ENCODE measurements at places on chromosomes 3 and 15.

DNA sequence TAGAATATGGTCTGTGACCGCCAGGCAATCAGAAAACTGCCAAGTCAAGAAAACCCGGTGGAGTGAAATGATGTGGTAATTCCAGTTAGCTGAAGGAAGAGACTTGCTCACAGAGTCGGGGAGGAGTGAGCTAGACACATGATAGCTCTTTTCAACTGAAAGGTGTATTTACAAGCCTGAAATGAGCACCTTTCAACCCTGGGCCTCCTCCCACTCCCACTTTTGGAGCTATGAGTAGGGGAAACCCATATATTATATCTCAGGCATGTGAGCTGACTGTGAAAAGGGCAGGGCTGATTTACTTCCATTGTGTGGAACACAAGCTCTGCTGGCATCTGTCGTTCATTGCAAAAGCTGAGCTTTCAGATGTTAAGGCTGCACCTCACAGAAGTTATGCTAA is 960.2 kb downstream of the TUSC7 start:
- DNase-seq, result no peak

- no peak for DNase-seq
Measured at GRCh38 chr3:127607675-127608361, 9.6 kb downstream of the MCM2 start.

DNA sequence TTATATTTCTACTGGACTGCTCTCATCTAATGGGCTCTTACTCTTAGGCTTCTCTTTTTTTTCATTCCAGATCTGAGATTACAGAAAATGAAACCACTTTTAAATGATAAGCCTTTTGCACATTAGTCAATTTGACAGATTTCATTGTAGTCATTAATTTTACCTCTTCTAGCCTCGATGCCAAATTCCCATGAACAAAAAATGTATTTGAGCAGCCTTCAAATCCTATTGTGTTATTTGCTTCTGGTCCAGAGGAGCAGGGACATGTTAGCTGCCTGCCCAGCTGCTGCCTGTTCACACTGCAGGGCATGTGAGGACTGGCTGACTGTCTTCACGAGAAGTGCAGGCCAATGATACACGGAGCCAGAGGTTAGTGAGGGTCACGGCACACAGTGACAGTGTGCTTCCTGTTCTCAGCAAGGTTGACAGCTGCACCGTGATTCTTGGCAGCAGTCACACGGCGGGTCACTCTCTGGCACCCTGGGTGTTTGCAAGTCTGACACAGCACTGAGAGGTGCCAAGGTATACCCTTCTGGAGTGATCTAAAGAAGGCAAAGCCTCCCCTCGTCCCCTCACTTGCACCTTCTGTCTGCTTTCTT is 40.8 kb downstream of the KAT2B start:
- no peak for DNase-seq

GRCh38 chr15:73952171-73952912 is 26.1 kb downstream of the LOXL1 start:
- no peak for DNase-seq

DNA sequence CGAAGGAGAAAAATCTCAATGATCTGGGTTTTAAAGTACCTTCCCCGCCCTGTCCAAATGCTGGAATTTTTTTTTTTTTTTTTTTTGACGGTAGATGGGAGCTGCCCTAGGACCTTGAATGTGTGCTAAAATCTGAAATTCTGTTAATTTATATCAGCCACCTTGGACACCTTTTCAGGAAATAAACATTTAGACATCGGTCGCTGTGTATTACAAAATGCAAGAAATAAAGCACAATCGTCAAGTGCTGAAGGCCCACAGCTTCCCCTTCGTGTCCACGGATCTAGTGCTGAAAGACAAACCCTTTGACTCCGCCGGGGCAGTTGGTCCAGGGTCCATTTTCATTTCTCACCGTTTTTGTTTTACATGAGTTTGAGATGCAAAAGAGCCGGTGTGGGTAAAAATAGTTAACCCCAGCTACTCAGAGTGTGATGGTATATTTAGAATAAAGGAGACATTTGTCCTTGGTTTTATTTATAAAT is 90.2 kb upstream of the CHD2 start:
- no peak for DNase-seq

DNA sequence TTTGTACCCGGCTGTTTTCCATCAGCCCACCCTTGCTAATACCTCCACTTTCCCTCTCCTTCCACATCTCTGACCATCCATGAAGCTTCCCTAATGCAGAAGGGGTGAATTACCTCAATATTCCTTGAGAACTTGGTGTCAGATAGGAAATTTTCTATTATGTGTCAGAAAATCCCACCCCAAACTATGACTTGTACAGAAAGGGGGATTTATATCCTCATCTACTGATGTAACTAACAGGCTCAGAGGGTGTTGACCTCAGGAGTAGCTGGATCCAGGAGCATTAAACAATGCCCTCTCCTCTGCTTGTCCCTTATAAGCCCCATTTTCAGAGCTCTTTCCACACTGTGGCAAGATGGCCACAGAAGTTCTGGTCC is 242.8 kb upstream of the TLE3 start:
- DNase-seq, result no peak

GRCh38 chr3:152444029-152444641 is 175.4 kb downstream of the MBNL1 start:
- DNase-seq, result no peak

- DNase-seq, result no peak
Measured at GRCh38 chr15:68621535-68621934, 42.7 kb downstream of the CORO2B start.

- DNase-seq, result no peak
Measured at GRCh38 chr3:48013288-48013980, 2.8 kb downstream of the MAP4 start.

DNA sequence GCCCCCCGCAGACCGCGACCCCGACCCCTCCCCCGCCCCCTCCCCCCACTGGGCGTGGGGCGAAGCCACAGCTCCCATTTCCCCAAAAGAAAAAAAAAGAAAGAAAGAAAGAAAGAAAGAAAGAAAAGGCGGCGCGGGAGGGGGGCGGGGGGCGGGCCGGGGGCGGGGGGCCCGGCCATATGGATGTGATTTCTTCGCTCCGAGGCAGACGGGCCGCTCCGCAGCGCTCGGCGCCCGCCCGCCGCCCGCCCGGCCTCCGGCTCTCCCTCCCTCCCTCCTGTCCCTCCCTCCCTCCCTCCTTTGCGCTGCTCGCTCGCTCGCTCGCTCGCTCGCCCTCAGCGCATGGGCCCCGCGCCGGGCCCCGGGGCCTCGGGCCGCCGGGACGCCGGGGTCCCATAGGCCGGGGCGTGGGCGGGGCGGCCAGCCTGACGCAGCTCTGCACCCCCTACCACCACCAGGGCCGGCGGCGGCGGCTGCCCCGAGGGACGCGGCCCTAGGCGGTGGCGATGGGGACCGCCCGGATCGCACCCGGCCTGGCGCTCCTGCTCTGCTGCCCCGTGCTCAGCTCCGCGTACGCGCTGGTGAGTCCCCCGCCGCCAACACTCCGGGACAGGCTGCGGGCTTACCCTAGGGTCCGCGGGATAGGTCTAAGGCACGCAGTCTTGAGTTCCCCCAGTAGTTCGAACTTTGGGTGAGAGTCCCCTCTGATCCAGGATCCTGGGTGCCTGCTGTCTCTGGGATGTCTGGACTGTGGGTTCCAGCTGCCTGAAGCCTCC is 5.7 kb downstream of the PTH1R start:
- DNase-seq, result no peak

GRCh38 chr3:42264399-42265058 is 1.5 kb downstream of the CCK start:
- no peak for DNase-seq

DNA sequence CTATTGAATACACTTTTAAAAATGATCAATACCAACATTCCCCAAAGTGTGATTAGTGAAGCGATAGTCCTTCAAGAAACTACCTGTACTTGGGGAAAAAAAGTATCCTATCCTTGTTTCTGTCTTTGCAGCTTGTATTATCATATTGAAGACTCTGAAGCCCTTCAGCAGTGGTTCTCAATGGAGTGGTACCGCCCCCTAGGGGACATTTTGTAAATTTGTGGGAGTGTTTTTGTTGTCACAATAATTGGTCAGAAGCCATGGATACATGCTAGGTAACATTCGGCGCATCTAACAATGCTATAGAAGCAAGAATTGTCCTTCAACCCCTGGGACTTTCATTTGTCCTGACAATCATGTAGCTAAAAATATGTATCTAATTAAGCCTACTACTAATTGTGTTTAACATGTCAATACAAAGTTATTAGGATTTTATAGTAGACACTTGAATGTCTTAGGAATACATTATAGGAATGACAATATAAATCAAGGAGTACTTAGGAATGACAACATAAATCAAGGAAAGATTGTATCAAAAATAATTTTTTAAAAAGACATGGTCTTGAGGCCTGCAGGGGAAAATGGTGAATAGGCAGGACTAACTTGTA is 53.7 kb downstream of the NMD3 start:
- DNase-seq, result no peak

GRCh38 chr3:132071043-132071442 is 36.2 kb upstream of the CPNE4 start:
- DNase-seq, result no peak

DNA sequence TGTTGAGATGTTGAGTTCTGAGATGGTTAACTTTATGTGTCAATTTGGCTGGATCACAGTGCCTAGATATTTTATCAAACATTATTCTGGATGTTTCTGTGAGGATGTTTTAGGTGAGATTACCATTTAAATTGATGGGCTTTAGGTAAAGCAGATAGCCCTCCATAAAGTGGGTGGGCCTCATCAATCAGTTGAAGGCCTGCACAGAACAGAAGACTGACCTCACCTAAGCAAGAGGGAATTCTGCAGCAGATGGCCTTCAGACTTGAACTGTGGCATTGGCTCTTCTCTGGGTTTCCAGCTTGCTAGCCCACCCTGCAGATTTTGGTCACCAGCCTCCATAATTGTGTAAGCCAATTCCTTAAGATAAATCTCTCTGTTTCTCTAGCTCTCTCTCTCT is 260.4 kb upstream of the VEPH1 start:
- no peak for DNase-seq

DNA sequence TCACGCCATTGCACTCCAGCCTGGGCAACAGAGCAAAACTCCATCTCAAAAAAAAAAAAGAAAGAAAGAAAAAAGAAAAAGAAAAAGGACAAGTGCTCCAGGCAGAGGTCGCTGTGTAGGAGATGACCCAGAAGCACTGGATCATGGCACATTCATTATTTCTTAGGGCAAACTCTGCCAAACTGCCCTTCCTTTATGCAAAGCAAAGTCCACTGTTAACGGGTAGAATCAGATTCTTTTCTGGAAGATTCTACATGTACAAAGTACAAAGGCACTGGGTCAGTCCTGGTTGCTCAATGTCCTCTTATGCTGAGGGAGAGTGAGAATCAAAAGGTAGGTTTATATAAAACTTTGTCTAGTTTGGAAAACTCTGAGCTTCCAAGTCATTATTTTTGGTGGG is 144.9 kb downstream of the FEZF2 start:
- no peak for DNase-seq

- no peak for DNase-seq
Measured at GRCh38 chr3:134060561-134061385, 31.0 kb upstream of the SLCO2A1 start.

- DNase-seq, result no peak
Measured at GRCh38 chr3:180018543-180018942, 18.2 kb downstream of the PEX5L start.

GRCh38 chr3:13040361-13041074 is 32.7 kb downstream of the IQSEC1 start:
- peak; percentile 18 for DNase-seq

- DNase-seq, result no peak
Measured at GRCh38 chr3:129627350-129628168, 21.1 kb upstream of the PLXND1 start.
